ENCODE measurements at places on chromosomes 13 and 19.

DNA sequence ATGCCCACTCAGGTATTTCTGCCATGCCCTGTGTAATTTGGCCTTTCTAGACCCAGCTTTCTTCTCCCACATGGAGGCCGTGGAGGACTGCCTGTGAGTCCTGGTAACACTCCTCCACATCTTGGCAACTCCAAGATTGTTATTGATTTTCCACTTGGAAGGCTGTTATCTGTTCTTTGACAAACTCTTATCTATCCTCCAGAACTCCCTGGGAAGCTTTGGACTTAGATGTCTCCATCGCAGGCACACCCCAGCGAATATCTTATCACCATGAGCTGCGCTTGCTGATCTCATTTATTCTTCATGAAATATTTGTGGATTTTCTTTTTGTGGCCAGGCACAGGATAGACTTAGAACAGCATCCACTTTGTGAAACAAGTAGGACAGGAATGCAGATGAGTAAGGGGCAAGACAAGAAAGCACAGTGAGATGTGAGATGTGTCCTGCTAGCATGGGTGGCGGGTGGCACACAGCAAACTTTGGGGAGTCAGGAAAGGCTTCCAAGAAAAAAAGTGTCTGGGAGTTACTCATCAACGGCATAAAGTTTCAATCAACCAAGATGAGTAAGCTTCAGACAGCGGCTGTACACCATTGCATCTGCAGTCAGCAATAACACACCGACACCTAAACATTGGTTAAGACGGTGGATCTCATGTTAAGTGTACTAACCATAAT, 84.5 kb upstream of the IRS2 start:
- no peak for DNase-seq

GRCh38 chr19:39544911-39545310, 5.0 kb upstream of the EID2 start:
- no peak for DNase-seq

GRCh38 chr13:35139591-35139990, 197.5 kb downstream of the NBEA start:
- no peak for DNase-seq

GRCh38 chr13:48901781-48902180, 73.9 kb upstream of the FNDC3A start:
- no peak for DNase-seq

- DNase-seq = no peak
Measured at GRCh38 chr19:34172661-34173192, 423 bp downstream of the LSM14A start.

- DNase-seq = no peak
Measured at GRCh38 chr13:27969866-27970229, 733 bp upstream of the CDX2 start.

DNA sequence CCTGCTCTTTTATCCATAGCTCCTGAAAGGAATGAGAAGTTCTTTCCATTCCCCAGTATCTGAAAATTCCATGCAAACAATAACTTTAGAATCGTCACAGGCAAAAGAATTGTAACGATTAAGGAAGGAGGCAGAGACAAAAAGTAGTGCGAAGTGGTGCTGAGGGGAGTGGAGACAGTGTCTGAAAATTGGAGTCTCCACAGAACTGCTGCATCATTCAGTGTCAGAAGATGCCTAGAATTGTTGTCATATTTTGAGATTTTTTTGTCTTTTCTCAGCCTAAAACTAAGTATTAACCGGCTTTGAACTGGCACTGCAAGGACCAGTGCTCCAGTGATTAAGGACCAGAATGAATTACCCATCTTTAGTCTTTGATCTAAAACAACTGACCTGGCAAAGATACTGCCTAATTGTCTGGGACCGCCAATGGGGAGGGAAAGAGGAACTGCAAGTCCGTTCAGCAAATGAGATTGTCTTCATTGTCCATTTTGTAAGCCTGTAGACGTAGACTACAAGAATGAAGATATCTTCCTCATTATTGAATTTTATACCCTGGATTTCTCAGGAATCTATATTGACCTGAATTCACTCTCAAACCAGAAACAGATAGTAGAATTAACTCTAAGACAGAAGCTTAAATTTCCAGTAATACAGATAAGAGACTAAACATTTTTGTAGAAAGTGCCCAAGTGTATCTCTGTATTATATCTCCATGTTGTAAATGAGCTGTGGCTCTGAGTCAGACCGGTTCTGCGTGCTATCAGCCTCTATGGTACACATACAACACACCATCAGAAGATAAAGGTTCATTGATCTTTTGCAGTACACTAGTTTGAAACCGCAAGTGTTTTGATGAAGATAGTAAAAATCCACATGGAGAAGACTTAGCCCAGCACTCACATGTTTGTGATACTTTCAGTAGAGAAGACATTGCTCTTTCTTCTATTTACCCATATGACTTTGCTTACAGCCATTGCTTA, 293.2 kb downstream of the EFNB2 start:
- DNase-seq = no peak

DNA sequence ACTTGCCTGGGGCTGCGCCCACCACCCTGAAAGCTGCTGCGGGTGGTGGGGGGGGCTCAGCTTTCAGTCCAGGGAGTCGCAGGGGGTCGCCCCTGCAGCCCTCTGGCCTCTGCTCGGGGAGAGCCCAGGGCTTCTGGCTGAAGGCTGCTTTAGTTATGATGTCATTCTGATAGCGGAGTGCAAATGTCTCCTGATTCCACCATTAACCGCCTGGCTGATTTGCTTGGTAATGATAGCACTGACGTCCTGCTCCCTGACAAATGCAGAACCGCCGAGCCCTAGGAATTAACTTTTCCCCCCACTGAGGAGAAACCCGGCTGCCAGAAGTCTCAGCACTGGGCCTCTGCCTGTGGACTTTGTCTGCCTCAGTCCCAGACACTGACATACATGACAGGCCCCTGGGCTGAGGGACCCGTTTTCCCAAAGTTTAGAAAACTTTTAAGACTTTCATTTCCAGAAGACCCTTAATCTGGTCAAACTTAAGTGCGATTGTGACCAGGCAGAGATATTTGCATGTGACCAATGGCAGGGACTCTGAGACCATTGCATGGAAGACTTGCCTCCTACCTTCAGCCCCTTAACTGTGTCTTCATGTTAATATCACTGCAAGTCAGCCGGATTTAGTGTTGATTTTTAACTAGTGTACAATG, 142.5 kb upstream of the ZNF536 start:
- no peak for DNase-seq

DNA sequence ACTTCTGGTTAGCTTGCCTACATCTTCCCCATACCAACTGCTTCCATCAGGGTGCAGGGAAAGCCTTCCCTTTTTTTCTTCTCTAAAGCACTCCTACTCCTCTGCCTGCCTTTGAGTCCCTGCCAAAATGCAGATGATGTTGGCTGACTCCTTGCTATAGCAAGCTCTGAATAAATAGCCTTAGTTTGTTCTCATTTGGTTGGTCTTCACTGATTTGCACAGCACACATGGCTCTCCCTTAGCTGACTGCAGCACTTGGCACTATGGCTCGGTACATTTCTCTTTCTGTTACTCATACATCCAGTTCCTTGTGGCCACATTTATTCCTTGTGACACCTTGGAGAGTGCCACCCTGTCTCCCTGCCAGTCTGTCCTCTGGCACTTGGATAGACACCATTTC, 249.8 kb downstream of the DCLK1 start:
- no peak for DNase-seq

DNA sequence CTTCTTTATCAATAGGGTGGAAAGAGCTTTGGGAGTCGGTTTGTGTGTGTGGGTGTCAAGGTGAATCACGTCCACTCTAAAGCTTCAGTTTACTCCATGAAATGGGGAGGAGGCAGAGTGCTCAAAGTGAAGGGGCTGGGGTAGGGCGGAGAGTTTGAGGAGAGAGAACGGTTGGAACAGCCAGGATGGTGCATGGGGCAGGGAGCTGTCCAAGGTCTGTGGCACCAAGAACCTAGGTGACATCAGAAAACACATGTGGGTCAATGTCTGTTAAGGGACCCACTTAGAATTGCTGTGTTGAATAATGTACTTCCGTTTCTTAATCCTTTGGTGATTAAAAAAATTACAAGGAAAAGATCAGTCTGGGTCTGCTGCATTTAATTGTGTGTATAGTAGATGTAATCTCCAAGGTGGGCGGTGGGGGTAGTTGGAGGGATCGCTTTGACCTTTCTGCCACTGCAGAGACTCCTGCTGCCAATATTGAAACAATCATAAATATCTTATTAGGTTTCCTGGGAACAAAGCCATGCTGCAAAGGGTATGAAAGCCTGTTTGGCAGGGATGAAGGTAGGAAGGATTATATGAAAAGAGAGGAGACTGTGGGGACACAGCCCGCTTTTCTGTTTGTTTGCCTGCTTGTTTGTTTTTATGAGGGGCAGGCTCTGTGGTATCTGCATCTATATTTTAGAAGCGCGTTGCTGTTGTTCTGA, 122.3 kb downstream of the ATP8A2 start:
- no peak for DNase-seq

GRCh38 chr19:3129112-3129511, 6.7 kb upstream of the GNA15 start:
- no peak for DNase-seq

- no peak for DNase-seq
Measured at GRCh38 chr13:83024232-83024631, 858.0 kb downstream of the SLITRK1 start.

- no peak for DNase-seq
Measured at GRCh38 chr13:103839460-103839859, 773.2 kb upstream of the SLC10A2 start.

GRCh38 chr13:112894673-112895481, 74.1 kb upstream of the MCF2L start:
- no peak for DNase-seq

Measured in Panc1 (cell line).